ENCODE measurements at places on chromosomes 4 and X.

DNA sequence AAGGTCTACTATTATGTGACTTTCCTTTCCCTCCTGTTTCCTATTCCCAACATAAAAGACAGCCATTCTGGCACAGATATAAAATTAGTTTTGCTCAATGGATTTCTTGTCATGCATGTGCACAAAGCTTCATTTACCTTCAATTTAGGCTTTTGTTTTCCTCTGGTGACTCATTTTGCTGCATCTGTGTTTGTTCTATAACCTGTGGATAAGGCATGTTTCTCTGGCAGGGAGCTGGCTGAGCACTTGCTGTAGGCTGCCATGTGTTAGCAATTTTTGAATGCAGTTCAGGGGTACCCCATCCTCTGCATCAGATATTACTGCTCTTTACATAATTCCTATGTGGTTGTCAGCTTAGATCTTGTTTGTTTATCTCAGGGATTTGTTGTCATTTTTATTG lies 202.8 kb upstream of the GRID2 start:
- DNase-seq: no peak

- DNase-seq: no peak
Observed at GRCh38 chrX:302975-303374, 15.6 kb downstream of the GTPBP6 start.

- DNase-seq: no peak
Observed at GRCh38 chr4:24770032-24770584, 25.3 kb upstream of the SOD3 start.

DNA sequence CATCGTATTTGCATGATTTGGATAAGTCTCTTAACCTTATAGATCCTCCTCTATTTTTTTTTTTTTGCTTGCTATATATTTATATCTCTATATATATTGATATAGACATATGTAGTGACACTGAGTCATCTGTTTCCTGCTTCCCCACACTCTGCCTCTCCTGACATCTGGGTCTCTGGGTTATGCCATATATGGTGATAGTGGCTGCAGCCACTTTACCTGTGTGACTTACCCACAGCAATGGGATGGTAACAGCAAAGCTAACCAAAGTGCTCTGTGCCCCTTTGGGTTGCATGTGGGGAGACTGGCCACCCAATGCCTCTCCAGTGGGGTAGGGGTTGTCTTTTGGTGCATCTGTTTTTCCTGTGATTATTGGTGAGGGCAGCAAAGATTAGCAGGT lies 14.5 kb downstream of the CMC4 start:
- no peak for DNase-seq

DNA sequence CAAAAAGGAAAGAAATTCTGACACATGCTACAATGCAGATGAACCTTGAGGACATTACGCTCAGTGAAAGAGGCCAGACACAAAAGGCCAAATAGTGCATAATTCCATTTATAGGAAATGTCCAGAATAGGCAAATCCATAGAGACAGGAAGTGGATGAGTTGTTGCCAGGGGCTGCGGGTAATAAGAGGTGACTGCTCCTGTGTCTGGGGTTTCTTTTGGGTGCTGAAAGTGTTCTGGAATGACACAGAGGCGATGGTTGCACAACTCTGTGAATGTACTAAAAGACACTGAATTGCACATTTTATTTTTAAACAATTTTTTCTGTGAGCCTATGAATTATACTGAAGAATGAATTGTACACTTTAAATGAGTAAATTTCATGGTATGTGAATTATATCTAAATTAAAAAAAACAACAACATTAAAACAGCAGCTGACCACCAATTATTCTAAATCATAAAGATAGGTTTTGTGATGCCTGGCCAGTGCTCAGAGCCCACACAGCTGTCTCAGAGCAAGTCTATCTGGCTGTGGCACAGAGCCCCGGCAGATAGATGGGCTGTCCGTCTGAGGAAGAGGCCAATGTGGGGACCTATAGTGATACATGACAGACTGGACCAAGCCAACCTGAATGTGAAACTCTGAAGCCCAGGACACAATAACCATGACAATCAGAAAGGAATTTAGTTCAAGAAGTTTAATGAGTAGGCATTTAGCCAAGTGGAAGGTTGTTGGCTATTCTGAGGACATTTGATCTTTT lies 23.5 kb upstream of the IRAK1 start:
- DNase-seq: no peak

- DNase-seq: no peak
Observed at GRCh38 chr4:136392576-136392975, 1139.7 kb downstream of the PCDH18 start.

- no peak for DNase-seq
Observed at GRCh38 chr4:151865312-151865711, 104.5 kb upstream of the GATB start.

GRCh38 chrX:133677123-133678063 lies 262.1 kb upstream of the GPC4 start:
- DNase-seq: no peak

DNA sequence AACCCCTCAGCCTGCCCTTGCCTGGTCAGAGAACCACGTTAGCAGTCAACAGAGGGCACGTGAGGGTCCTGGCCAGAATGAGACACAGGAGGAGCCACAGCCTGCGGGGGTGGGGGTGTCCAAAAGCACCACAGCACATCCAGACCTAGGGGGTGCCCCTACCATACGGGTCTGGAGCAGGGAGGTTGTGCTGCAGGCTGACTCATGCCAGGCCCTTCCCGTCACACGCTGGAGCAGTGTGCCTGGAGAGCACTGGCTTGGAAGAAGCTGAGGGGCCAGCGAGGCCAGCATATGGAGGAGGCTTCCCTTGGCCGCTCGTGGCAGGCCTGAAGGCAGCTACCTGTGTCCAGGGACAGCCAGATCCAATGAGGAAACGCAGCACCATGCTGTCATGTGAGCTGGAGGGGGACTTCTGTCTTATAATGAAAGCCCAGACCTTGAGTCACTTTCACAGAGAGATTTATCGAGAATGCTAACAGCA lies 1.5 kb upstream of the IRAK1 start:
- DNase-seq: no peak

DNA sequence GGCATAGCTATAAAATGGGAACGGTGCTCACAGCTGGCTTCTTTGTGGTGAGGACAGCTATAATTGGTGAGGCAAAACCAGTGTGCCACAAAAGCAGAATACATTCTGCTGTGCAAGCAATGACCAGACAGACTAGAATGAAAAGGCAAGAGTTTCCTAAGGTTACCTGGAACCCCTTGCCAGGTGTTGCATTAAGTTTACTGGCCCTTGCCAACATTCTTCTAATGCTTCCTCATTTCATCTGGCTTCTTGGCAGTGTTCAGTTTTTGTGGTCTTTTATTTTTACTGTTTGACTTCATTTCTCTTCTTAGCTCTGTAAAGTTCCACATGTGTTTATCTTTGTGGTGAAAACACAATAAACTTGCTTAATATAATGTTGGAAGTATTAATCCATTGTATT lies 131.4 kb downstream of the PTTG2 start:
- DNase-seq: no peak

GRCh38 chr4:152534541-152535359 lies 1.1 kb downstream of the FBXW7 start:
- DNase-seq: peak; percentile 1

GRCh38 chr4:152138451-152138850 lies 377.6 kb upstream of the GATB start:
- DNase-seq: no peak

DNA sequence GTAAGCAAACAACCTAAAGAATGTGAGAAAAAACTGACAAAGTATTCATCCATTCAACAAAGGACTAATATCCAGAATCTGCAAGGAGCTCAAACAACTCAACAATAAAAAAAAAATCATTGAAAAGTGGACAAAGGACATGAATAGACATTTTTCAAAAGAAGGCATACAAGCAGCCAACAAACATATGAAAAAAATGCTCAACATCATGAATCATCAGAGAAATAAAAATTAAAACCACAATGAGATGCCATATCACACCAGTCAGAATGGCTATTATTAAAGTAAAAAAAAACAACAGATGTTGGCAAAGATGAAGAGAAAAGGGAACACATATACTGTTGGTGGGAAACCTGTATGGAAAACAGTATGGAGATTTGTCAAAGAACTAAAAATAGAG lies 120.7 kb upstream of the ADGRL3 start:
- no peak for DNase-seq

GRCh38 chrX:10795721-10796120 lies 175.3 kb upstream of the MID1 start:
- DNase-seq: no peak

GRCh38 chrX:46204721-46205422 lies 340.3 kb downstream of the ZNF674 start:
- DNase-seq: no peak

GRCh38 chr4:149426461-149426860 lies 389.2 kb downstream of the IQCM start:
- DNase-seq: no peak

- no peak for DNase-seq
Observed at GRCh38 chrX:138853936-138854335, 142.4 kb upstream of the FGF13 start.

DNA sequence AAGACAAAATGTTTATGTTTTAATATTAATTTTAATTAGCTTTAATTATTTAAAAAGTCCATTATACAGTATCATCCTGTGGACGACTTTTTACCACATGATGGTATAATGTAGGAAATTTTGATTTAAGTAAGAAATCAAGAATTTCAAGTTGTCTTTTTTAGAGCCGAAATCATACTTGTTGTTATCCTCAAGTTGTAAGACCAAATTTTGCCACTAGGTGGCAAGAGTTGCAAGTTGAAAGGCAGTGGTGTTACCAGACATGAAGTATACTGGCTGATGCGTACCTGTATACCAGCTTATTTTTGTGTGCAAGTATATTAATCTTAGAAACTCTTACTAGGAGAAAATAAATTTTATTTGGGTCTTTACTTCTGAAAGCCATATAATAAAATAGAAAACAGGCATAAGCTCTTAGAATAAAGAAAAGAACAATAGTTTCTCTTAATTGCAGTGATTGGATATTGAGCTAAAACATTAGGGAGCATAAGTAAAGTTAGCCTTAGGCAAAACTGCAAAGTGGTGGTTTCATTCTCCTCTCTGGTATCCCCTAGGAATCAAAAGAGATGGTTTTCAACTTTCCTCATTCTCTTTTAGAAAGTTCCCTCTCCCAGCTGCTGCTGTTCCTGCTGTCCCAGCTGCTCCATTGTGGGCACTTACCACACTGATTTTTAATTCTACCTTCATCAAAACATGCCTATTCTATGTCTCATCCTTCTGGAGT lies 118.0 kb upstream of the WDFY3 start:
- DNase-seq: peak; percentile 78

- DNase-seq: peak; percentile 56
Observed at GRCh38 chr4:32560306-32560705, 1840.1 kb downstream of the PCDH7 start.

DNA sequence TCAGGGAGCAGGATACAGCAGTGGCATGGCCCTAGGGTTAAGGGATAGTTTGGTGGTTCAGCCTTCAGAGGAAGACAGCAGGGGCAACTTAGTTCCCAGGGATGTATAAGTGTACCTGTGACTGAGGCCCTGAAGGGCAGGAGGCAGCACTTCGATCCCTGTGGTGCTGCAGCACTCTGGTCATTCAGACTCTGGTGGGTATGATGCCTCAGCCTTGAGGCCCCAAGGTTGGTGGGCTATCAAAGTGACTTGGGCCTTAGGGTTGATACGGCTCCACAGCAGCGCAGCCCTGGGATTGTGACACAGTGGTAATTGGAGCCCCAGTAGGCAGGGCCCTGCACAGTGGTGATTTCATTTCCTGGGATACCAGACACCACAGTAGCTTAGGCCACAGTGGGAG lies 1703.1 kb downstream of the PCDH7 start:
- DNase-seq: no peak

DNA sequence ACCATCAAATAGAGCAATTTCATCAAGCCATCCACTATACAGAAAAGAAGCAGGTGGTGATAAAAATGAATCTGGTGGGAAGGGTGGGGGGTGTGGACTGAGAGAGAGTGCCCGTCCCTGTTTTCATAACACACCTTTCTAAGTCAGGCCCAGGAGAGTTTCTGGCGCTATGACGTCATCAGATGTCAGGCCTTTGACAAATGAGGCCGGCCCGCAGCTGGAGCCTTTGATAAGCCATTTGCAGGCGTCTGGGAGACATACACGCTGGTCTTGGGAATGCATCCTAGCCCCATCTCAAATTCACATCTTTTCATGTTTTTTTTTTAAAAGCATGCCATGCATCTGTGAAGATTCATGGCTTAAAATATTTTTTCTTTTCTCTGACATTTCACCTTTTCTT lies 404.5 kb downstream of the BCOR start:
- DNase-seq: no peak

GRCh38 chrX:19392078-19392477 lies 48.4 kb downstream of the PDHA1 start:
- DNase-seq: no peak

DNA sequence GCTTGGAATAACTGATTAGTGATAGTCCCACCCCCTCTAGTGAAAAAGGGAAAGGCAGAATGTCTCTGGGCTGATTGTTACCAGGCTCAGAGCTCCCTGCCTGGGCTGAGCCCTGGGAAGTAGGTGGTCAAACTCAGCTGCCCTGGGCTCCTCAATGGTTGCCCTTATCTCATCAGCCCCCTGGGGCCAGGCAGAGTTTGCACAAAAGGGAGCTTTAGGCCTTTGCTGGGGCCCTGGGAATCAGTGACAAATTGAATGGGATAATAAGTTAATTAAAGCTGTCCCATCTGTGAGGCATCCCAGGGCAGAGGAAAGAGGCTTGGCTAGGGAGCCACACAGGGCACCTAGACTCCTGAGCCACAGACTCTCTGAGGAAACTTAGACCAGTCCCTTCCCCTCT lies 89.0 kb downstream of the EFNB1 start:
- no peak for DNase-seq

- DNase-seq: no peak
Observed at GRCh38 chr4:6926681-6927478, 17.3 kb downstream of the TBC1D14 start.

GRCh38 chr4:118683513-118683912 lies 1.7 kb upstream of the METTL14 start:
- DNase-seq: no peak

DNA sequence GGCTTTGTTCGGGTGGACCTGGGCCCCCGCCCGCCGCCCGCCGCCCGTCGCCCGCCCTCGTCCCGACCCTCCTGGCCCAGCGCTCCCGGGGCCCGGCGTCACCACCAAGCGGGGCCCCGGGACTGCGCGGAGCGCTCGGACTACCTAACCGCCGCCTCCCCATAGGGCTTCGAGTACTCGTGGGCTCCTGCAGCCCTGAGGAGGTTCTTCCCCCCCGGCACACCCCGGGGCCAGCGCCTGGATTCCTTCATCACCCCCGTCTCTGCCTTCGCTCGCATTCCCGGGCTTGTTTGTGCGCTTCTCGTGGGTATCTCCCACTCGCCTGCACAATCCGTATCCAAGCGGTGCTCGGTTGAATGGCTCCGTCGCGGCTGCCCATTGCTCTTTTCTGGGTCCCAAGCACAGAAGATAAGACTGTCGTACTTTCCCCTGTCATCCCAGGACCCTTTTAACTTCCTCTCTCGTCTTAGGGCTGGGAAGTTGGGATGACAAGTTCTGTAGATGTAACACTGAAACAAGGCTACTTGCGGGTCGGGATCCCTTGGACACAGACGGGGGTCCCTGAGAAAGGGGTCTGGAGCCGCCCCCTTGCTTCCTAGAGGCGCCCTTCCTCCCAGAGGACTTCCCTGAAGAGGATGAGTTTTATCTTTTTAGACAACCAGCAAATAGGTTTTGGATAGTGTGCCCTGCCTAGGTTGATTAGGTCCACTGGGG lies 565 bp downstream of the MOB1B start:
- DNase-seq: peak; percentile 7

- no peak for DNase-seq
Observed at GRCh38 chr4:156915221-156915620, 56.4 kb downstream of the PDGFC start.
